Cardiac muscle cell (in vitro differentiated cells and primary cell): ENCODE measurements at places on chromosomes 6 and 20. TPM values are rescaled to one million over a fixed set of nuclear protein-coding genes. Genes with fewer than 3 reads are reported as not detected.

- H3K27ac ChIP-seq: no peak overlapping the region
- H3K36me3 ChIP-seq: no peaks in the 10 kb centered on the region
- DNase-seq: no peak
- H3K4me3 ChIP-seq: no peak overlapping the region
- no peaks in the 10 kb centered on the region for H3K27me3 ChIP-seq
- peaks cover 23% of the 10 kb centered on the region for H3K4me1 ChIP-seq
These were observed 5.9 kb downstream of the F13A1 start for GRCh38 chr6:6314596-6314995.

The SPATS1 gene
- 0.63 TPM in 1 of 2 replicates, not detected in the other for total RNA-seq

The RNF114 gene
- total RNA-seq: 158 and 269 TPM in 2 replicates

DNA sequence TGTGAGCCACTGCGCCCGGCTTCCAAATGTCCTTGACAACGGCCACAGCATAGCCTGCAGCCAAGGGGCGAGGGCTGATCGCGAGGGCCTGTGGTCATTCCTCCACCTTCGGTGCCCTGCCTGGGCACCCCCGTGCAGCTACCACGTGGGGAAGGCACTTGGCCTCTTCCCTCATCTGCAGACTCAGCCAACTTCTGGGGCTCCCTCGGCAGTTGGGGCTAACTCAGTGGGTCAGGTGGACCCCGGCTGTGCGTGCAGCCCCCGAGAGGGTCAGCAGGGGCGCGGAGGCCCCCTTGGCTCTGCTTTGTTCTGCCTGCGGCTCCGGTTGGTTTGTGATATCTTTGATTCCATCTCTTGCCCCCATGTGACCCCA, 52.9 kb upstream of the BHLHE23 start:
- no peak overlapping the region for H3K4me3 ChIP-seq
- no peak overlapping the region for H3K27ac ChIP-seq
- DNase-seq: no peak
- no peaks in the 10 kb centered on the region for H3K4me1 ChIP-seq
- H3K36me3 ChIP-seq: no peaks in the 10 kb centered on the region

DNA sequence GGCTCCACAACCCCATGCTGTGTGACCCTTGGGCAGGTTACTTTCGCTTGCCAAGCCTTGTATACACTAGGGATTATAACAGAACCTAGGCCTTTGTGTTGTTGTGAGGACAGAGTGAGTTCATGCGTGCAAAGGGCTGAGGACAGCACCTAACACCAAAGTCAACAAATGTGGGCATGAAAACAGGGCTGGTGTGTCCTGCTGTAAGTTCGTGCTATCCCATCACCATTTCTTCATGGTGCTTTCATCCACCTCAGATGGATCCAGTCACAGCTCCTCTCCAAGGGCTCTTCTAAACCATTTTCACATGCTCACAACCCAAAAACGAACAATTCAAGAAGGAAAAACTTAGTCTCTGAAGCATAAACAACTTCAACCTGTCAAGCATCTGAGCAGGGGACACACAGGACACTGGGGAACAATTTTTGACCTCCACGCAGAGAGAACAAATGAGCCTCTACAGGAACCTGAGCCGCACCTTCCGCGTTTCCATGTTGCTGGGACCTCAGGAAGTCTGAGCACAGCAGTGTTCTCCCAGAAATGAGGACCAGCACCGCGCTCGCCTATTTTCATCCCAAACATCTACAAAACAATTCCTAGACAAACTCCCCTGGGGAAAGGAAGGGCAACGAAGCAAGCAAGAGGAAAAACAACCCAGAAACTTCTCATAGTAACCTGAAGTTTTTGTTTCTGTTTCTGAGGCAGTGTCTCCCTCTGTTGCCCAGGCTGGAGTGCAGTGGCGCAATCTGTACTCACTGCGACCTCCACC, 3.1 kb downstream of the LRP11 start:
- H3K36me3 ChIP-seq: no peaks in the 10 kb centered on the region
- H3K4me1 ChIP-seq: no peaks in the 10 kb centered on the region
- peaks cover 13% of the 10 kb centered on the region for H3K27me3 ChIP-seq
- H3K27ac ChIP-seq: no peak overlapping the region
- no peak for DNase-seq

DNA sequence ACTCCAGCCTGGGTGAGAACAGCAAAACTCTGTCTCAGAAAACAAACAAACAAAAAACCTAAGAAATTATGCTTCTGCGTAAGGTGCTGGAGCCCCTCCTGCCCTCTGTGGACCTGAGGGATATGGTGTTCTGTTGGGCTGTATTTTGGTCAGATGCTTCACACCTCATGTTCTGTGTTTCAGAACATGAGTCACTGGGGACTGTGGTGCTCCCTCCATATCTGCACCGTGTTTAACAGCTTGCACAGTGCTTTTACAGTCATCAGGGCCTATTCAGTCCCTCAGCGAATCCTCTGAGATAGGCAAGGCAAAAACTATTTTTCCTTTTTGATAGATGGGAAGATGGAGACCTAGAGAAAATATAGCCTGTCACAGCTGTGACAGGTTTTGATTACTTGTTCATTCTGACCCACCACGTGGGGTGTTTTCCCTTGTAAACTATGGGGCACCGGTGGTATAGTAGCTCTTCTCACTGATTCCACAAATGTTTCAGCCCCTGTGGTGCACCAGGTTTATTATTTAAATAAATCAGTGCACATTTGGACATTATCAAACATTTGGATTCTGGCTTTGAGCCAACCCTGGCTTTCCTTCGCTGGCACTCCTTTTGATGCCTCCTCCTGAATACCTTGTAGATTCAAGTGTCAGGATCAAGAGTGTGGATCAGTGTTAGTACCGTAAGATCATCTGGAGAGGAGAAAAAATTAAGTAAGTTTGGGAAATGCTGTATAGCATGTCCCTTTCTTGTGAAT, 9.6 kb downstream of the TTPAL start:
- H3K27me3 ChIP-seq: no peaks in the 10 kb centered on the region
- DNase-seq: no peak
- H3K27ac ChIP-seq: no peak overlapping the region
- H3K4me3 ChIP-seq: no peak overlapping the region
- H3K36me3 ChIP-seq: peaks cover 38% of the 10 kb centered on the region

DNA sequence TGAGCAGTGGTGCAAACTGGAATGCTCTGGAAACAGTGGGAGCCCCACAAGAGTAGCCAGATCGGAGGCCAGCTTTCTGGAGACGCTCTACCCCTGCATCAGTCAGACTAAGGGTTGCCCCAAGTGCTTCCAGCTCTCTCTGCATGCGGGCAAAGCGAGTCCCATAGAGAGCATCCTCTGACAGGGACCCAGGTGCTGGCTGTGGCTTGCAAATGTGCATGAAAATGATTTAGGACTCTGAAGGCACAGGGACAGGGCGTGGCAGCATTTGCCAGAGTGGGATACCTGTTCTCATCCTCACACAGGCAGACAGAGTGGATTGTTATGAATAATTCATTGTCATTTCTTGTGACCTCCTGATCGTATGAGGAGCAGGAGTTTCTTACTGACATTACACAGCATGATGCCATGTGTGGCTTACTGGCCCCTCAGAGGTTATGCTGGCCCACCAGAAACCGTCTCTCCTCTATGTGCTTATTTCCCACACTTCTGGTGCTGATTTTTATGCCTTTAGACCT, 10.3 kb downstream of the RIN2 start:
- no peak for DNase-seq
- no peak overlapping the region for H3K4me3 ChIP-seq

The EYA4 gene
- total RNA-seq: 0.03 TPM in 1 of 2 replicates, not detected in the other

DNA sequence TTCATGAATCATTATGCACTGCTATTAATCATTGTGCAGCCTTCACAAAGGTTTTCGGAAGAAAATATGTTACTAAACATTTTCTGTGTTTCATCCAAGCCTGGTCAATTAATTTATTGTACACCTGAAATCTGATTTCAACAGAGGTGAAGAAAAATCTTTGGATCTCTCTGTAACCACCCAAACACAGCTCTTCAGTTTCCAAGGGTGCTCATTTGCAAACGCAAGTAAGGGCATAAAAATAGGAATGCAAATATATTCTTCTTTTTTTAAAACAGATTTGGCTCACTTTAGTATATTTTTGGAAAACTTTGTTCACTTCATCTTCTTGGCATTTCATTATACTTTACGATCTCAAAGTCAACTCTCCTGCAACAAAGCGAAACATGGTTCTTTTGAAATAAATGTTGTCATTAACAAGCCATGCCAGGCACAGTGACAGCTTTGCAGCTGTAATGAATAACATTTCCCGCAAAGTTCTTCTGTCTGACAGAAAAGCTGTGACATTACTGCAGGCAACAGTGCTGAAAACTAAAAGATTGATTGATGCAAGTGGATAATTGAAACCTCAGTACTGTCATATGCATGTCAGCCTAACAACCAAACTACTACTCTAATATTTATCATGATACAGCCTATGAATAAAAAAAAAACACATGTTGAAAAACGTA, 348.3 kb downstream of the FRK start:
- no peak overlapping the region for H3K27ac ChIP-seq
- no peak for DNase-seq
- H3K27me3 ChIP-seq: no peaks in the 10 kb centered on the region
- no peaks in the 10 kb centered on the region for H3K4me1 ChIP-seq
- no peak overlapping the region for H3K4me3 ChIP-seq

The PRPH2 gene
- total RNA-seq: 7.3 and 10.1 TPM in 2 replicates

The CLPSL2 gene
- total RNA-seq: not detected in 2 replicates

The PAX1 gene
- not detected in 2 replicates for total RNA-seq

DNA sequence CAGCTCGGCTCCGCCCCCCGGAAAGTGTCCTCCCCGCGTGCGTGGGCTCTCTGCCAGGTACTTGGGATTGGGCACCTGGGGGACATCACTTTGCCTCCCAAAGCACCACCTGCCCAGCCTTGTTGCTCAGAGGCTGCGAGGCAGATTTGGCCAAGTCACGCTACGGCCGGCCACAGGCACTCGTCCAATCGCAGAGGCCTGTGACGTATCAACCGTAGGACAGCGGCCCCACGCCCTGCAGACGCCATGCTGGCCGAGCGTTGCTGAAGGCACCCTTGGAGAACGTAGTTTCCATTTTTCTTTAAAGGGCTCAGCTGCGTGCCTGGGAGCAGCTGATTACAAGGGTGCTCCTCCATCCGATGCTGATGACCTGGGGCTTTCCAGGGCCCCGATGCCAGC, 3.1 kb downstream of the NTSR1 start:
- DNase-seq: no peak
- no peak overlapping the region for H3K4me3 ChIP-seq
- H3K36me3 ChIP-seq: no peaks in the 10 kb centered on the region
- H3K4me1 ChIP-seq: no peaks in the 10 kb centered on the region
- H3K27me3 ChIP-seq: peaks cover 70% of the 10 kb centered on the region

- no peak overlapping the region for H3K27ac ChIP-seq
- DNase-seq: no peak
- H3K36me3 ChIP-seq: no peaks in the 10 kb centered on the region
- no peak overlapping the region for H3K4me3 ChIP-seq
- H3K4me1 ChIP-seq: no peaks in the 10 kb centered on the region
These were observed 17.8 kb downstream of the PTPRT start for GRCh38 chr20:43171930-43172329.

DNA sequence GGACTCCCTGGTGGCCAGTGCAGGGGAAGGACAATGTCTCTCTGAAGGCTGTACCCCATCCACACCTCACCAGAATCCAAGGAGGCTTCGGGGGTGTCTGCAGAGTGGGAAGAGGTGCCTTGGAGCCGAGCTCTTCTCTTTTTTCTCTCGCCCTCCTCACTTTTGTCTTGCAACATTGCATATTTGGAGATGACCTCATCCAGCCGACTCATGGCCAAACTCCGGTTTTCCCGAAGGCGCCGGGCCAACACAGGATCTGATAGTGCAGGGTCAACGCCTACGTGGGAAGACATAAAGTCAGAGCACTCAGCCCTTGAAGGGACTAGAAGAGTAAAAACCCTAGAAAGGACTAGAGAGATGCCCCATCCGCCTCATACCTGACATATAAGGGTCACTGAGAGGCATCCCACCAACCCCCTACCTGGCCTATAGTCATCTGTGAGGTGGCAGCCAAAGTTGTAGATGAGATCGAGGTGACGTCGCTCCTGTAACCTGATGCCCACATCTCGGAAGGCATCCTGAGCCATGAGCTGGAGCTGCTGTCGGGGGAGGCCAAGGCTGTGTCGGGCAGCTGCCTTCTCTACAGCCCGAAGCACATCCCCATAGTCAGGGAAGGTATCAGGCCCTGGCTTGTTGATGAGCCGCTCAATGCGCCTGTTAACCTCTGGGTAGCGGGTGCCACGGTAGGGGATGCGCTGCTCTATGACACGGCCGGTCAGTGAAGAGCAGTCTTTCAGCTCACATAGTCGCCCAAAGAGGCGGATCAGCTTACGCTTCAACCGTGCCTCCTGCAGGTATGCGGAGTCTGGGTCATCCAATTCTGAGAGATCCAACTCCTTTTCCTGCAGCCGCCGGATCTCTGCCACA, 3.0 kb upstream of the ZBTB22 start:
- no peak overlapping the region for H3K27ac ChIP-seq
- H3K4me1 ChIP-seq: peaks cover 9% of the 10 kb centered on the region
- H3K36me3 ChIP-seq: peaks cover 21% of the 10 kb centered on the region
- DNase-seq: no peak
- H3K27me3 ChIP-seq: no peaks in the 10 kb centered on the region

- no peaks in the 10 kb centered on the region for H3K4me1 ChIP-seq
- no peak for DNase-seq
- no peak overlapping the region for H3K4me3 ChIP-seq
- H3K27ac ChIP-seq: no peak overlapping the region
- H3K36me3 ChIP-seq: no peaks in the 10 kb centered on the region
These were observed 25.9 kb upstream of the CCR6 start for GRCh38 chr6:167096991-167097390.

GRCh38 chr20:21509079-21509596, 4.7 kb downstream of the NKX2-2 start:
- peaks cover 100% of the 10 kb centered on the region for H3K27me3 ChIP-seq
- peaks cover 3% of the 10 kb centered on the region for H3K4me1 ChIP-seq
- H3K27ac ChIP-seq: no peak overlapping the region
- no peak for DNase-seq
- no peaks in the 10 kb centered on the region for H3K36me3 ChIP-seq
